ENCODE measurements at places on chromosomes 7 and 10.

DNA sequence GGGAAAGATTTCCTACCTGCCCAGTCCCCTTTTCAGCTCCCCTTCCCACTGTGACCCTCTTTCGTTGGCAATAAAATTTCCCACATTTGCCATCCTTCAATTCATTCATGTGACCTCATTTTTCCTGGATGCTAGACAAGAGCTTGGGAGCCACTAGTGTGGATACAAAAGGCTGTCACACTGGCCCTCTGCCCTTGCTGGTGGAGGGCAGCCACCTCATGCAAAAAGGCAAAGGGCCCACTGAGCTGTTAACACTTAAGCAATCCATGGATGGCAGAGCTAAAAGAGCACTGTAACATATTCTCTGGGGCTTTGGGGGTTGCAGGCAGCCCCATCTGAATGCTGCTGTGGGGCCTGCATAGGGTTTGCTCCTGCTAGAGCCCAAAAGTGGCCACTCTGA lies 315.1 kb downstream of the NEBL start:
- DNase-seq: no peak

DNA sequence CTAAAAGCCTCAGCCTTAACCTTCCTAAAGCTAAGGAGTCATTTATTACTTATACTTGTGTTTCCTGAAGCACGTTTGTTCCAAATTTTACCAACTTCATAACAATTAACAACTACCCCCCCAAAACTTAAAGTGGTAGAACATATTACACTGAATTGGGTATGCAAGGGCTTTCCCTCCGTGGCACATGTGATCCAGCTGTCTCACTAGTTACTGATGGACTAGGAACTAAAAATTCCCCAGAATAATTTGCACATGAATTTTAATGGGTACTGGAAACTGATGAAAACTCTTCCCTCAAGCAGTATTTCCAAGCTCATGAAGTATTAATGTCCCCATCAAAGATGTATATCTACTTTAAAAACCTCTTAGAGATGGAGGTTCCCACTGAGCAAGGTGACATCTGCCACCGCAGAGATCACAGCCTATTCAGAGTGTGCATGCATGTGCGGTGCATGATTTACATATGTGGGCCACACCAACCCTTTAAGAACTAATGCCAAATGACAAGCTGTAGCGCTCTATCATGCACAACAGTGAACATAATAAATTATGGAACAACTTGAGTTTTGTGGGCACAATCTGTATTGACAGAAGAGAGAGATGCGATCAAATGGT lies 139.9 kb upstream of the ADCY1 start:
- DNase-seq: no peak

DNA sequence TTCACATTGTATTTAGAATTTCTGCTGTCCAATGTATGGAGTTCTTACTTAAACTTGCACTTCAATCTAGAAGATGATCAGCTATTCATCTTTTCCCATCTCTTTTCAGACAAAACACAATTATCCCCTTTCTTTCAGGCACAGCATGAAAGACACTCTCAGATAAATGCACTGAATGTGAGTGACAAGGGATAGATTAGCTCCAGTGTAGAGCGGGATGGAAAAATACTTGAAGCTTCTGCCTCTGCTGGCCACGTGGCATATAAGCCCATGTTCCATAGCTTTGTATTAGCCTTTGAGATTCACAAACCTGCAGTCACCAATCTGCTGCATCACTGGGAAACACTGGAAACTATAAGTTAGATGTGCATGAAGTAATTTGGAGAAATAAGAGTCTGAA lies 162.2 kb upstream of the FAM3C start:
- no peak for DNase-seq

- DNase-seq: no peak
Measured at GRCh38 chr10:35487336-35488034, 117.7 kb upstream of the GJD4 start.

GRCh38 chr10:3295582-3296151 lies 123.1 kb upstream of the PITRM1 start:
- DNase-seq: no peak

DNA sequence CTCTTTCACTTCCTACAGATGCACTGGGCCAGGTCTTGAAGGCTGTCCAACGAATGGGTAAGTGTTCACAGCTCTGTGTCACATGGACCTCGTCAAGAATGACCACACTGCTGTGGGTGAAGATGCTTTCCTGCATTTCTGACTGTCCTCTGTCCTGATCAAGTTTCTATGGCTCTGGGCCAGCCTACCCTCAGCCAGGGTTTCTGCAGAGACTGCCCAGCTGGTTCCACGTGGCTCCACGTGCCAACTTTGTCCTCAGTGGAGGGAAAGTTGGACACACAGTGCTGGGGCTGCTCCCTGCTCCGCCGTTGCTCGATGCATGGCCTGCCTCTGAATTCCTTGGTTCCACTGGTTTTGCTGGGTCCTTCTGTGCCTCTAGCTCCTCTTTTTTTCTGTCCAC lies 152.3 kb downstream of the EGFR start:
- DNase-seq: no peak

DNA sequence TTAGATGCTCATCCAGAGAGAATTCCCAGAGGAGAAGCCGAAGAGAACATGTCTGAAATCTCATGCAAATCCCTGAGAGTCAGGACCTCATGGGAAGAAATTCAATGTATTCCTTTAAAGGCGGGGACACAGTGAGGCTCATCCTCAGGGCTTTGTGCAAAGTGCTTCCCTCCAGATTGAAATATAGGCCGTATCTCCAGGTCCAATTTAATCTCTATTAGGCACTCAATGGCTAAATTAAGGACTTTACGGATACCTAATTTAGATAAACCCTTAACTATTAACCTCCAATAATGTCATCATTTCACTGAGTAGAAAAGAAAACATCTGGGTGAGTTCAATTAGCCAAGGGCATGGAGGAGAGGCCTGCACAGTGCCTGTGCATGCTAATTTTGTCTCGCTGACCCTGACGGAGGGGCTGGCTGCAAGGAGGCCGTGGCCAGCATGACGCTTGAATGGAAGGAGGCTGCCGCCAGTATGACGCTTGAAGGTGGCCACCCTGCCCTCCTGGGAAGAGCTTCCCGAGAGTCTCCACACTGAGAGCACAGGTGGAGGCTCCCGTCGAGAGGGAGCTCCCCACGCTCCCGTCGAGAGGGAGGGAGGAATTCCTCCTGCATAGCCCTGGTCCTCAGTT lies 287.6 kb downstream of the ADARB2 start:
- DNase-seq: no peak

DNA sequence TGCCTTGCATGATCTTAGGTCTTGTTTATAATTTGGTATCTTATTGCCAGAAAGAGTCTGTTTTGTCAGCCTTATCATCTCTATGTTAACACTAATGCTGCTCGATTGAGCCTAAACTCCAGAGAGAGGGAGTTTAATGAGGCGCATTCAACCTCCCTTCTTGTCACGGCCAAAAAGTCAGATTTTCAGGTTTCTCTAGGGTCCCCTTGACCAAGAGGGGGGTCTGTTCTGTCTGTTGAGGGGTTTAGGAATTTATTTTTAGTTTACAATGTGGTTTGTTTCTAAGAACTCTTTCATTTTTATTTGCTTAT lies 285.7 kb upstream of the VWC2 start:
- DNase-seq: no peak

DNA sequence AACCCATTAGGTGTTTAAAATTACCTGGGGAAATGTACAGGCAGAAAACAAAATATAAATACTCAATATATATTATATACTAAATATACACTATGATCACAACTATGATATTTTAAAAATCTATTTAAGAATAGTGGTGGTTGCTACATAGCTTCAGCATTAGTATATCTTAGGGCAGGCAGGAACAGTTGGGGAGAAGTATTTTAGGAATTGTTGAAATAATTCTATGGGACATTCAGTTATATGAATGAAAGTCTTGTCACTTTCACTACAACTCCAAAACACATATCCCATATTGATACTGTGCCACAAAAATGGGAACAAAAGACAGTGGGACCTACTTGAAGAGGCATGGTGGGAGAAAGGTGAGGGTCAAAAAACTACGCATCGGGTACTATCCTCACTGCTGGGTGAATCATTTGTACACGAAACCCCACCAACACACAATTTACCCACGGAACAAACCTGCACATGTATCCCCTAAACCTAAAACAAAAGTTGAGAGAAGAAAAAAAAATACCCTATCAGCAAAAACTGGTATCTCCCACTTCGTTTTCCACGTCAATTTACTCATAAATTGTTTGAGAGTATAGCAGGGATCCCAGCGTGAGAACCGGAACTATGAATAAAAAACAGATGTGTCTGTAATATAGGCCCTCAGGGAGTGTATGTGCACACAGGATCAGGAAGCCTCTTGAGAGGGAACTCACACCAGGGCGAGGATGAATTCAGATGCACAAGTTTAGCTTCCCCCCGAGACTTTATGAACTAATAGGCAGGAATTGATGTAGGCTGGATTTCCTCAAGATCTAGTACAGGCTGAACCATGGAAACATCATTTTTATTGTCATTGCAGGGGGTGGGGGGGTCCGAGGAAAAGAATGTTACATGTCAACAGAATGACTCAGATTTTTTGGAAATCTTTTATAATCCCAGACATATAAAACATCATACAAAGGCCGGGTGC lies 16.2 kb downstream of the SLC16A12 start:
- no peak for DNase-seq

- DNase-seq: no peak
Measured at GRCh38 chr7:26065652-26066051, 86.3 kb upstream of the NFE2L3 start.

DNA sequence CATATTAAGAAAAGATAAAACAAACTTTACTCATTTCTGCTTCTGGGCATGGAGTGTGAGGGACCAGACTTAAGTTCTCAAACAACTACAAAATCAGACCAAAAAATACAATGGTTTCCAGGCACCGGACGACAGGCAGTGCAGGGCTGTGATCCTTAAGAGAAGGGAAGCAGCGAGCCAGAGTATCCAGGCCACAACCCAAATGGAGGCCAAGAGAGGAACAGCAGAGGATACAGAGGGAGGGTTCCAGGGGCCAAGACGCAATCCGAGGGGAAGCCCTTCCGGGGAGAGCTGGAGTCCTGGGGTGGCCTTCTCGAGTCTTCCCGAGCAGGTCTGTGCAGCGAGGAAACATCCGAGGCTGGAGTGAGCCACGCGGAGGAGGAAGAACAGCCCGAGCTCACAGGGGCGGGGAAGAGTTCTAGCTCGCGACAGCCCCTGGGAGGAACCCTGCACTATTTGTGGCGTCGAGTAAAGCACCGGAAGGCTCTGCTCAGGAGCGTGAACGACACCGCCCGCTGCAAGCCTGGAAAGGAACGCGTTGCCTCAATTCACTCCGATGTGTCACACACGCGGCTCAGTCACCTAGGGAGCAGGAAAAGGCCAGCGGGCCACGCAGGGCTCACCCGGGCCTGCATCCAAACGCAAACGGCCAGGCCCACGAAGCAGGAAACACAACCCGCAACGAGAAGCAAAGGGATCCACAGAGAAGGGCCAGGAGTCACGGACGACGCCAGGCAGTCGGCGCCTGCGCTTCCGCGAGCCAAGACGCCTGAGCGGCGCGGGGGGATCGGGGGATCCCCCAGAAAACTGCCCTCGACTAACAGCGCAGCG lies 933 bp upstream of the RNF32 start:
- no peak for DNase-seq

DNA sequence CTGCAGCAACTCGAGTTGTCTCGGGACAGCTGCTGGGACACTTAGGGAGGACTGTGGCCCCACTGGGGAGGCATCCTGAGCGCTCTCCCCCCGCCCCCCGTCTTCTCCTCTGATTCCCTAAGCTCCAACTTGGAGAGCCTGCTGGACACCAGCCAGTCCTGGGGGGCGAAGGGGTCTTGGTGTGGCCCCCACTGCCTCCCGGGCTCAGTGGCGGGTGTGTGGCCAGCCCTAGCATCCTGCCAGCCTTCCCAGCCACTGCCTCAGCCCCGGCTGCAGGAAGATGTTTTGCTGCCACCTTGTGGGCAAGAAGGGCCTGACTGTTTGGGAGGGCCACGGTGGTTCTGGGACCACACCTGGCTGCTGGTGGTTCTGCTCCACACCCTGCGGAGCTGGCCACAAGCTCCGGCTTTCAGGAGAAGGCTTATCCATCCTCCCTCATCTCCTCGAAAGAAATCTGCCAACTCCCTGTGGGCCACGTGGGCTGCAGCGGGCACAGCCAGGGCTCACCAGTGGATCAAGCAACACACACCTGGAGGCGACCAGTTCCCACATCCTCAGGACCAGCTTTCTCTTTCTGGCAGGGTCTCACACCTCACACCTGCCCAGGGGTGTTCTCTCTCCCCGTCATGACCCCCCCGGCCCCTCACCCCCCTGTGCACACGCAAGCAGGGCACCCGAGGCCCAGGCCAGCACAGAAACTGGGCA lies 24.8 kb downstream of the AGAP3 start:
- DNase-seq: peak; percentile 66

GRCh38 chr7:157816086-157816485 lies 479.3 kb downstream of the DNAJB6 start:
- DNase-seq: no peak

DNA sequence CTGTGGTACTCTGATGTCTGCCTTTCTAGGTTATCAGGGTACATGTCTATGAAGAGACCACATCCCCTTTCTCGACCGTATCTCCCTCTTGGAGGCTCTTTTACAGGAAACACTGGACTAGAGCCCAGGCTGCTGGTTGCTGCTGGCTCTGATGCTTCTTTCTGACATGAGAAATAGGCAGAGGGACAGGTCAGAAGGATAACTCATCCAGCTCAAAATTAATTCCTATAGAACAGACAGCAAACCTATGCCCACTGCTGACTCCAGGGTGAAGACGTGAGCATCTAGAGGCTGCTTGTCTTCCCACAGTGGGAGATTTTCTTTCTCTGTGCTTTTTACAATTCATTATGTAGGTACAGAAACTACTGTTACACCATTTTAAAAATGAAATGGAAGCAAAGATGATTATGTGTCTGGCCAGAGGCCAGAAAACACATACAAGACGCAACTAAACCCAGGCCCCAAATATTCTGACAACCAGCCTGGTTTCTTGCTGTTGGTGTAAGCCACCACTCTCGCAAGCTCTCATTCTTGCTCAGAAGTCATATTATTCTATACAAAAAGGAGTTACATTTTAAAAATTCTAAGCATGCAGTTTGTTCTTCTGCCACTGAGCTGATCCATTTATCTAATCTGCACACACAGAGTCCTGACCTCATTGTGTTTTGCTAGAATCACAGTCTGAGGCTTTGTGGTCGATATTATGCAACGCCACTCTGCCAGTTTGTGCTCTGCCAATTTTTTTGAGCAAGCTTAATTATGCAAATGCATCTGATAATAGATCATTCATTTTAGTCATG lies 424.3 kb downstream of the KIF20B start:
- DNase-seq: peak; percentile 95

DNA sequence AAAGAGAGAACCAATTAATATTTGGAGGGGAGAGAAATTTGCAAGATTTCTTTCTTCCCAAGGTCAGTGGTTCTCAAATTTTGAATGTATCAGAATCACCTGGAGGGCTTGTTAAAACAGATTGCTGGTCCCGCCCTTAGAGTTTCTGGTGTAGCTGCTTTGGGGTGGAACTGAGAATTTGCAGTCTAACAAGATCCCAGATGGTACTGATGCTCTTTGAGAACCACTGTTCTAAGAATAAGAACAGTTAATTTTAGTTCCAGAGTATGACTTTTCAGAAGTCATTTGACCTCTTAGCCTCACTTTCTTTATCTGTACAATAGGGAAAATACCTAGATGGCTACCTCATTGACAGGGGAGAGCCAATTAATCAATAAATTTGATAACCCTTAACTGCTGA lies 161.6 kb downstream of the PRKG1 start:
- DNase-seq: no peak
